ENCODE measurements at places on chromosomes 4 and X.

GRCh38 chrX:29661290-29661689 lies 554.1 kb upstream of the MAGEB2 start:
- DNase-seq: no peak

GRCh38 chr4:99161373-99162099 lies 17.4 kb upstream of the ADH4 start:
- DNase-seq: no peak

DNA sequence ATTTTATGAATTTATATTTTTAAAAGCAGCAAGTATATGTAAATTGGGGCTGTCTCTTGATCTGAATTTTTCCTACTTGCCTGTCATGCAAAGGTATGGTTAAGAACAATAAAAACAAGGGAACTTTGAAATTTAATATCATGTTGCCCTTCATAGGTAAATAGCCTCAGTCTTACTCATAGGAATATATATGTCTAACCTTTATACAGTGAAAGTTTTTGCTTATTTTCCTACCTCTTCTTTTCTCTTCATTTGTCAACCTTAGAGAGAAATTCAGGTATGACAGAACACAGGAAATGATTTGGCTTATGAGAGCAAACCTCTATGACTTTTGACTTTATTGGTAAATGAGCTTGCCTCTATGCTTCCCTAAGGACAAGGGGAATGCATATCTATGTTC lies 716.0 kb downstream of the CENPC start:
- DNase-seq: no peak

- no peak for DNase-seq
These were observed 121.0 kb downstream of the KCNIP4 start for GRCh38 chr4:21827575-21827974.

DNA sequence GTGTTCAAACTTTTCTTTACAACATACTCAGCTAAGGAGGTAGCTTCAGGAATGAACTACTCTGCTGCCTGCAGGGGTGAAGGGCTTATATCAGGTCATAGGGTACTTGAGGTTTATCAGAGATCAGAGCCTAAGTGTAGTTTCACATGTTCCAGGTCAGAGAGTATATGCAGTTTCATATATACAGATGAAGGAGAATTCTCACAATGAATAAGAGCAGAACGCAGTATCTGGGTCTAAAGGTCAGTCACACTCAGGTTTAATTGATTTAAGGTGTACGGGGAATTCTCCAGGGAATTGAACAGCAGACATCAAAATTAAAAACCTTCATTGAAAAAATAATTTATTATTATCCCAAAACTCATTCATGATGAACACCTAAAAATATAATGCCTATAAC lies 700.6 kb downstream of the TECRL start:
- no peak for DNase-seq

- no peak for DNase-seq
These were observed 283.7 kb downstream of the PACRGL start for GRCh38 chr4:20983763-20984575.

DNA sequence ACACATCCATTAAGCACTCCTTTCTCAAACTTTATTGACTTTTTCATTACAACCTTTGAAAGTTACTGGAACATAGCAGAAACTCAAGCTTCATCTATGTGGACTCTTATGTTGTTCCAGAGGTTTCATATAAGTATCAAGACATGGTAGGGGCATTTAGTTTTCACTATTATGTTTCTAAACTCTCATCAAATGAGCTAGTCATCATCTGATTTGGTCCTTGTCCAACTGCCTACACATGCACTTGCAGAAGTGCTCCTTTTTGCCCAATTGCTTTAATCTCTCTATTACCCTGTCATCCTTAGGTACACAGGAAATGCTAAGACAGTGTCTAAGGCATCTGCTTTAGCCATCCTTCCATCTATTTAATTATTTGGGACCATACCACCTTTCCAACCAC lies 42.2 kb upstream of the EPGN start:
- no peak for DNase-seq

DNA sequence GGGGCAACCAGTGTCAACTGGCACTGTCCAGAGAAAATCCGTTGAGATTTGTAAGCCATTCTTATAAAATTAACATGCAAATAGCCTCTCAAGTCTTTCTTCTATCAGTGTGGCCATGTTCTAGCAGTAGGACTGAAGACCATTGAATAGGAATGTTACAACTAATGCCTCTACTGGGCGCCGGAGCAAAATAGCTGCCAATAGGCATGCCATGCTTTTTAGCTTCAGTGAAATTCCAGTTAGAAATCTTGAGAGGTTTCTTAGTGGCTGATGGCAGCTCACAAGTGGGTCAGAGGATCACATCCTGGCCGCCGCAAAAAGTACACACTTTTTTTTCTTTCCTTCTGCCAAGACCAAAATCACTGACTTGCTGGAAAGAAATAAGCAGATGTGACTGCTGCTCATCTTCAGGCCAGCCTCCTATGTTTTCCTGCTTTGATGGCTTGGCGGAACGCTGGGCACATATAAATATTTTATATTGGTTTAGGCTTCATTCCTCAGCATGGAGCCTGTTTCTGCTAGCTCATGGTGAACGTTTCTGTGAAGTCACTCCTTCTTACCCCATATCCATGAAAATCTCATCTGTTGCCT lies 293.1 kb downstream of the TENM3 start:
- DNase-seq: no peak

GRCh38 chr4:92629302-92629701 lies 325.5 kb downstream of the GRID2 start:
- no peak for DNase-seq

Measured in adrenal gland (tissue), 19 donors.